ENCODE measurements at places on chromosomes 13 and 19.

GRCh38 chr19:11288349-11288748, 7.6 kb upstream of the TSPAN16 start:
- no peak for DNase-seq

- peak; percentile 67 for DNase-seq
Measured at GRCh38 chr19:52665529-52665928, 27.4 kb upstream of the ZNF83 start.

DNA sequence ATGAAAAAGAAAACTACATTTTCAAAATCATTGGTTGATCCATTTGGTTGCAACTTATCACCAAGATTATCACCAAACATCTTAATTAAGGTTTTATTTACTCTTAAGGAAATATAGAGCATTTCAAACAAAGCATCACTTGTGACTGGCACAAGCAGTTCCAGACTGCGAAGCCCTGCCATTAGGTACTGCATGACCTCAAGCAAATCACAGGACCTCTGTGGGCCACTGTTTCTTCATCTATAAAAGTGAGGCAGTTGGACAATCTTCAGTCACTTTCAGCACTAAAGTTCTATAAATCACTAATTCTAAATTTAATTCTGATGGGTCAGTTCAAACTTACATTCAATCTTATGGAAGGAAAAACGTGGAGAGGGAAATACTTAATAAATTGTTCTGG, 2.0 kb downstream of the ELF1 start:
- no peak for DNase-seq

DNA sequence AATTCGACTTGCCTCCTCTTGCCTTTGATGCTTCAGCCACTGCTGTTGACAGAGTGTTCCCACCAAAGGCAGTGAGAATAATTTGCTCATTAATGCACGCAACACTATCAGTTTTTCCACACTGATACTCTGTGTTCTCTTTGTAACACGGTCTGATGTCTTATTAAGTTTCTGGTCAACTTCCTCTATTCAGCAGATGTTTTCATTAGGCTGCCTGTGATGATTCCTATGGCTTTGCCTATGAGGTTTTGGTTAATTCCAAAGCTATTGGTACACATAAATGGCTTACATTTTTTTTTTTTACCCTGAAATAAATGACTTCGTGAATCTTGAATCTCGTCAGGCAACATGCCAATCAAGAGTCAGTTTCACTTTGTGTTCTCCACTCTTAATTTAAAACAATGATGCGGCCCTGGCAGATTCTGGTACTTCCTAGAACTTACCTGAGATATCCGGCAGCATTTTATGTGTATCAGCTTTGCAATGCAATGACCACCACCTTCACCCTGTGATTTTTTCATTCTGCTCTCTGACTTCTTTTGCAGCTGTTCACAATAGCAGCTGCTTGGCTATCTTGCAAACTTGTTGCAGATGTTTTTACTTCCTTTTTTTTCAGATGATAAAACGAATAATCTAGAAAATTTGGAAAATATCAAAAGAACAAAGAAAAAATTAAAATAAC, 27.5 kb upstream of the KL start:
- DNase-seq = no peak

- DNase-seq = no peak
Measured at GRCh38 chr13:85592211-85592610, 207.0 kb downstream of the SLITRK6 start.

DNA sequence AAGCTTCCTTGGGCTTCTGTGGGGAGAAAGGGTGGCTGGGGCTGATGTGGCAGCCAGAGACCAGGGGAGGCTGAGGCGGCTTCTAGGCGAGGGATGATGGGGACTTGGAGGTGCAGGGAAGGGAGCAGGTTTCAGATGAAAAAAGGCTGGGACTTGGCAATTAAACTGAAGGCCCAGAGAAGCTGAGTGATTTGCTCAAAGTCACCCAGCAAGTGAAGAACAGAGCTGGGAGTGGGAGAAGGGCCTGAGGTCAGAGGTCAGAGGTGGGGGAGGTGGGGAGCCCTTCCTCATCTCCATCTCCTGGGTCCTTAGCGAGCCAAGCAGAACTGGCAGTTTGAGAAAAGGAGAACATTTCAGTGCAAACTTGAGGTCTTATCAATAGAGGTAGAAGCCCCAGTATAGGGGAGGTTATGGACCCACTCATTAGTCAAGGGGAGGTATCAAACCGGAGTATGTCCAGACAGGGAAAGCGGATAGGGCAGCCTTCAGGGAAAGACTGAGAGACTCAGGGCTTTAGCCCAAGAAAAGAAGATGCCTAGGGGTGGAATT, 49.6 kb upstream of the NFIC start:
- no peak for DNase-seq

DNA sequence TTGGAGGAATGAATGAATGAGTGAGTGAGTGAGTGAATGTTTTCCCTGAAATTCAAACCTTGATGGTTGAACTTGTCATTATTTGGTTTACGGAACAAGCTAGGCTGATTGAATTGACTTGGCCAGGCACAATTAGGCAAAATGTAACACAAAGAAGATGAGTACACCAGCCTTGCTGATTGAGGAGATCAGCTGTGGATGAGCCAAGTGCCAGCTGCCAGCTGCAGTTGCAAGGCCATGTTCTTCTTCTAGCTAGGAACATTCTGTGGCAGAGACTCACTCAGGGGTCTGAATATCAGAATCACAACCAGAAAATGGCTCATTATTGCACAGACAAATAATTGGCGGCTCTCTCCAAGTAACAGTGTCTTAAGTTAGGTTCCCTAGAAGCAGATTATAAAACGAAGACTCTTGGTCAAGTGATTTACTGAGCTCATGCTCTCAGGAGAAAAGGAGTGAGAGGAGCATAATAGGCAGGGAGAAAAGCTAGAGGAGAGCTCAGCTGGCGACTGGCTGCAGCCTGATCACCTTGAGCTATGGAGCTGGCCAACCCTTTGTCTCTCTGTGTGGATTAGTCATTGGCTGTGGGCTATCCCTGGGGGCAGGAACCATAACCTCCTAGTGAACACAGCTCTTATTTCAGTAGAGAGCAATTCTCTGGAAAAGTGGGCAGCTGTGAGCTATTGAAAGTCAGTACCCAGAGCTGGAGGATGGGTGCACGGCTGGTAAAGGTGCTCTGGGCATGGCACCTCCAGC, 225.3 kb upstream of the SERP2 start:
- DNase-seq = no peak

DNA sequence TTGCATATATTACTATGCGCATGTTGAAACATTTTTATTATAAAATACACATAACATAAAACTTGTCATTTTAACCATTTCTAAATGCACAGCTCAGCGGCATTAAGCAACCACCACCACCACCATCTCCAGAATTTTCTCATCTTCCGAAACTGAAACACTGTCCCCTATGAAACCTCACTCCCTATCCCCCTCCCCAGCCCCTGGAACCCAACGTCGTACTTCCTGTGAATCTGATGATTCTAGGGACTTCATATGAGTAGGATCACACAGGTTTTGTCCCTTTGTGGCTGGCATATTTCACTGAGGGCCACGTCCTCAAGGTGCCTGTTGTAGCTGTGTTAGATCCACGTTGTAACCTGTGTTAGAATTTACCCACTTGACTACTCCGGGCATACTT, 716 bp upstream of the MAP2K2 start:
- DNase-seq = no peak

GRCh38 chr13:40671956-40672764, 5.7 kb upstream of the FOXO1 start:
- DNase-seq = peak; percentile 71

GRCh38 chr19:12723641-12724426, at the start of gene TNPO2:
Gene TNPO2, minus strand, starts transcription at chr19:12723932. Its CDS starts 2,955 bp downstream, at chr19:12720977.
- peak; percentile 50 for DNase-seq

- DNase-seq = no peak
Measured at GRCh38 chr13:99895444-99896368, 75.9 kb downstream of the ZIC5 start.

DNA sequence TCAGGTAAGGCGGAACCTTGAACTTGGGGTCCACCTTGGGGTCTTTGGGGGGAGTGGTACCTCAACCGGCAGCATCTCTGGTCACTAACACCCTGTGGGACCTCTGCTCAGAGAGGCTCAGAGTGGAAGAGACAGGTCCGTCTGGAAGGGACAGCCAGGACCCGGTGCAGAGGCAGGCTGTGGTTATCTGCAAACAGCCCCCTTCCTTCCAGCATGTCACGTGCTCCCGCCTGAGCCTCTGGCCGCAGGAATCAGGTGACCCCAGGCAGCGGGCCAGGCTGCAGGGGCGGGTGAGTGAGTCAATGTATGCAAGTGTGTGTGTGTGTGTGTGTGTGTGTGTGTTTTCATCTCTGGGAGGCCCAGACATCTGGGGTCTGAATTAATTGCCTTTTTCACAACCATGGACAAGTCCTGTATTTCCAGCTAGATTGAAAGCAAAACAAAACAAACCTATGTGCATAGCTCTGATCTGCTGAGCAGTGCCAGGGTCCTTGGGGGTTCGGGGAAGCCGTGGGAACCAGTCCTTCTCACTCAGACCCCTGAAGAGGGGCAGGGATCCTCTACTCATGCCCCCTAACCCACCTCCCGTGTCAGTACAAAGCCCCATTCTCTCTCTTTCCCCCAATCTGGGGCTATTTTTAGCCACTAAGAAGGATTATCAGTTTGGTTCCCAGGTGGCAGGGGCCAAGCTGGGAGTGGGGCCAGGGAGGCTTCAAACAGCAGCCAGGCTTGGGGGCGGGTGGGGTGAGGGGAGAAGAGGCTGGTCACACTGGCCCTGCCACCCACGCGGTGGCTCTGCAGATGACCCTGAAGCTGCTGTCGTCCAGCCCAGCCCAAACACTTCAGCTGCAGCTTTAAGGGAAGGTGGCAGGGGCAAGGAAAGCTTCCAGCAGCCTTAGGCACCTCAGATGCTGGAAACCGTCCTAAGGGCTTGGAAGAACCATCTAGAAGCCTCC, 31.4 kb downstream of the CERS4 start:
- peak; percentile 79 for DNase-seq

DNA sequence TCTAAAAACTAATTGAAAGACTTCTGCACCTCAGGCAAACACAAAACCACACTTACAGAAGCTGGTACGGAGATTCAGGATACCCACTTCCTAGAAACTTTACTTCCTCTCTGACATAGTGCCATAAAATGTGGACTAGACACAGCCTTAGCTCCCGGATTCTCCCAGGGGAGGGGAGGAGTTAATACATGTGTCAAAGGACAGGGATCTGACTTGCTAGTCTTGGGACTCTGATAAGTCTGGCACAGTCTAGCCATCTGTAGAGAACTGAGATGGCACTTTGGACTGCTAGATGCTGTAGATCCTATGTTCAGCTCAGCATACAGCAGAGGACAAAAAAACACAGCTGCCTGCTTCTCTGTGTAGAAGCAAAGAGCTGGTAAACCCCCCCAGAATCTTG, 769.8 kb upstream of the MIR17HG start:
- DNase-seq = no peak

- peak; percentile 3 for DNase-seq
Measured at GRCh38 chr13:89568276-89568675, 1779.2 kb upstream of the MIR17HG start.

DNA sequence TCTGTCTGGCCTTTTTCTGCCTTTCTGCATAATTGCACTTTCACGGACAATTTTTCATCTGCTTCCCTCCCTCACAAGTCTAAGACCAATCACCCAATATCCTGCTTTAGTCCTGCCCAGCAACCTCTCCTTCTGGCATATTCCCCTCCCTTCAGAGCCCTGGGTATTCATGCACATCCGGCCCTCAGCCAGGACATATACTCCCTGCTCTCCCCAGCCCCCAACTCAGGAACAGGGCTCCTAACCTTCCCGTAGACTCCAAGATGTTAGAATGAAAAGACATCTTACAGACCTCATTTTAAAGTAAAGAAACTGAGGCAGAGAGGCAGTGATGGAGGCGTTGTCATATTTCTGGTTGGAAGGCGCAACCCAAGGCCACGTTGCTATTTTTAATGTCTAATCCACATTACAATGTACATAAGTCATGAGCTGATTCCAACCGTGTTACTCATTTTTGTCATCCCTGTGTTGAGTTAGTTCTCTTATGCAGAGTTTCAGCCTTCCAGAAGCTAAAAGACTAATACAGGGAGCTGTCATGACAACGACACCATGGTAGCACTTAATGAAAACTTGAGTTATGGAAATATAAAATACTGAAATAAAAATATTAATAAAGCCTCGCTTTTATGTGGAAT, 209.2 kb downstream of the TSHZ3 start:
- DNase-seq = peak; percentile 97

- DNase-seq = no peak
Measured at GRCh38 chr19:35055715-35056179, 14.2 kb downstream of the HPN start.

DNA sequence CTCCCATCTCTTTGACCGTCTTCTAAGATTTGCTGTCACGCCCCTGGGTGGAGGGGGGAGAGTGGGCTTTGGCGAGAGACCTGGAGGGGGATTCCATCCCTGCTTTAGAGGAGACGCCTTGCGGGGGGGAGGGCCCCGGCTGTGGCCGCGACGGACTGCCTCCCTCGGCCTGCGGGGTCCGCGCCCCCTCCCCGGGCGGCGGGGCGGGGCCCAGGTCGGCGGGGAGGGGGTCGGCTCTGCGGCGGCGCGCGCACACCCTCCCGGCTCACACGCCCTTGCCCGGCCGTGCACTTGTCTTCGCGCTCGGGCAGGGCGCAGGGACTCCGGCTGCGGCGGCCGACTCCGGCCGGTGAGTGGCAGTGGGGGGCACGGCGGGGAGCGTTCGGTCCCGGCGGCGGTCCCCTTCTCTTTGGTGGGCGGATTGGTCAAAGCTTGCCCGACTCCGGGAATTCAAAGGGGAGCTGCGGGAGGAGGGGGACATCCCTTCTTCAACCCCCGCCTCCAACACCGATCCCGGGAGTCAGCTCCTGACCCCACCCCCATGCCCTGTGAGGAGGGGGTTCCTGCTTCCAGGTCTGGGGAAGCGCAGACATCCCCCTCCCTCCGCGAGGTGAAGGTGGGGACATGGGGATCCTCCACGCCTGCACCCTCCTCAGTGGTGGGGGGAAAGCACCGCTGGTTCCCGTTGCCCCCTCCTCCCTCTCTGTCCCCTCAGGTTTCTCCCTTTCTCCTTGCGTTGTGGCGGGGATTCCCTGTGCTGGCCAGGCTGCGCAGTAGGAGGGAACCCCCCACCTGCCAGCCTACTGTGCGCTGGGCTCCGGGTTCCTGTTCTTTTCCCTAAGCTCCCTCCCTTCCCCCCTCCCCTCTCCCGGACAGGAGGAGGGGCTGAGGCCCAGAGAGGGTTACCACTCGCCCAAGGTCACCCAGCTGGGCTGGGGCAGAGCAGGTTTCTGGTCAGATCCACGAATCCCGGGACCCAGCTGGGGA, 14.6 kb upstream of the KCNN1 start:
- DNase-seq = no peak

- DNase-seq = no peak
Measured at GRCh38 chr13:110600261-110600819, 15.0 kb upstream of the NAXD start.

DNA sequence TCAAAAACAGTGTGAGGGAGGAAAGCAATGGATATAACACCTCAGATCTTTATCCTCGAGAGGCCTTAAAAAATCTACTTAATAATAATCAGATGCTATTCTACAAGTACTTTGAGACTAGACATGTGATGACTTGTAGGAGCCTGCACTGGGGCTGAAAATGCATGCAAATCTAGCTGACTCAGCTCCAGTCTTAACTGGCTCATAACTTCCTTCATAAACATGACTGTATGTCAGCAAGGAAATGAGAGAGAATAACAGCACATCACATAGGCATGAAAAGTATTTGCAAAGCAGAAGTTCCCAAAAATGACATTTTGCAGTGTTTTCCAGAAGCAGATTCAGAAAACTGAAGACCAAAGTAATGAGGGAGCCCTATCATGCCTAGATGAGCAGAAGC, 38.1 kb downstream of the PSG5 start:
- peak; percentile 22 for DNase-seq
